ENCODE measurements at places on chromosomes 5 and 9.

DNA sequence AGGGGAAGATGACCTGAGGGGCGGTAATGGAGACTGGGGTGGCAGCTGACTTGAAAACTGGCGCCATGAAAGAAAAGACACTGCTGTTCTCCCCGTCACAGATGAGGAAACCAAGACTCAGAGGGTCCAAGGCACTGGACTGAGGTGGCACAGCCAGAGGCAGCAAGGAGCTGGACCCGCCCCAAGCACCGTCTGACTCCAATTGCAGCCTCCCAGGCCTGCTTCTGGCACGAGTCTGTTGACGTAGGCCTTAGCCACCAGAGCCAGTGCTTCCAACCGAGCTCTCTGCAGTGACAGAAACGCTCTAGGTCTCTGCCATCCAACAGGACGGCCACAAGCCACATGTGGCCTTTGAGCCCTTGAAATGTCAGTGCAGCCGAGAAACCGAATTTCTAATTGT lies 193.2 kb downstream of the OLFM1 start:
- no peak for DNase-seq

DNA sequence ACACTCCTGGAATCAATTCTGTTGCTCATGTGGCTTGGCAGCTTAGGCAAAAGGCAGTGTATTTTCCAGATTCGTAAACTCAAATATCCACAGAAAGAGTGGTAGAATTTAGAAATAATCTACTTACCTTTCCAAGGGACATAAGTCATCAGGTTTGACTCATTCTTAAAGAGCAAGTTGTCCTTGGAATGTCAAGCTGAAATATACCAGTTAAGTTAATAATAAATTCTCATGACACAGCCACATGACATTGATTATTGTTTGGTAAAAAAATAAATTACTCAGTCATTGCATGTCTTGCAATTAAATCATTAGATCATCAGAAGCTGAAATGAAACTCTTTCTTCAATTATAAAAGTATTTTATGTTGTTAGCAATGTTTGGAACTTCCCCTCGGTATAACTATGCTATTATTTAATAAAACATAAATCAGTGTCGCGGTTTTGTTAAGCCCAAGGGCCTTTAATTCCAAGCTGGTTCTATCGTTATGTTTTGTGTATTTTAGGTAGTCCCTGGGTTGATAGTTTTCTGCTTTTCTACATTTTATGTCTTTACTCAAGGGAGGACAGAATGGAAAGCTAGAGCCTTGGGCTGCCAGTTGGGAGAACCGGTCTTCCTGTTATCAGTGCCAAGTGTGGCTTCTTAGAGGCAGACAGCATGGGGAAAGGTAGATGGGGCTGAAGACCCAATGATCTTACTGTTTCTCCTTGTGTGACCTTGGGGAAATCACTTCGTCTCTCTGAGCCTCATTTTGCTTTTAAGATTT lies 79.3 kb upstream of the PRLR start:
- DNase-seq, result no peak

DNA sequence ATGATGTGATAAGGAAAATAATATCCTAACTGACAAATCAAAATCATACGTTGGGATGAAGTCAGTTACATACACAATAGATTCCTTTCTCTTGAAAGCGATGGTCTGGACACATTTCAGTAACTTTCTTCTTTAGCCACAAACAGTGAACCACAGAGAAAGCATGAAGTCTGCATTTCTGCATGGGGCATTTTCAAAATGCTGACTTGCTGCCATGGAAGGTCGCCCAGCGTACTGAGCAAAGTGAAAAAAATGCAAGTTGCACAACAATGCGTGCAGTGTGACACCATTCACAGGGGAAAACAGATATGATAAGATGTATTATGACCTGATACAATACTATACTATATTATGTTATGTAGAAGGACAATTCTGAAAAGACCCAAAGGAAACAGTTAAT lies 146.3 kb downstream of the SNX18 start:
- no peak for DNase-seq

DNA sequence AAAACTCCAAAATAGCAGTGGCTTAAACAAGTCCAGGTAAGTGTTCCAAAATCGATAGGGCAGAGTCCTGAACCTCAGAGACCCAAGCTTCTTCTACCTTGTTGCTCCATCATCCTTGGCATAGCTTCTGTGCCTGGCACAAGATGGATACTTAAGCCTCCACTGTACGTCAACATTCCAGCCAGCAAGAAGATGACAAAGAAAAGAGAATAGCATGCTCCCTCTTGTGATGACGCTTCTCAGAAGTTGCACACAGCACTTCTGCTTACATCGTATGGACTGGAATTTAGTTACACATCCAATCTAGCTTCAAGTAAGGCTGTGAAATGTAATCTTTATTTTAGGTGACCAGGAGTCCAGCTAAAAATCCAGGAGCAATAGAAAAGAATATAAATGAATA lies 227.4 kb downstream of the ESM1 start:
- no peak for DNase-seq

GRCh38 chr5:66897356-66897755 lies 299.2 kb downstream of the CD180 start:
- no peak for DNase-seq

- DNase-seq, result no peak
These were observed 411.3 kb upstream of the ARRDC3 start for GRCh38 chr5:91794455-91794854.

GRCh38 chr9:136437430-136437829 lies 2.2 kb downstream of the INPP5E start:
- no peak for DNase-seq

DNA sequence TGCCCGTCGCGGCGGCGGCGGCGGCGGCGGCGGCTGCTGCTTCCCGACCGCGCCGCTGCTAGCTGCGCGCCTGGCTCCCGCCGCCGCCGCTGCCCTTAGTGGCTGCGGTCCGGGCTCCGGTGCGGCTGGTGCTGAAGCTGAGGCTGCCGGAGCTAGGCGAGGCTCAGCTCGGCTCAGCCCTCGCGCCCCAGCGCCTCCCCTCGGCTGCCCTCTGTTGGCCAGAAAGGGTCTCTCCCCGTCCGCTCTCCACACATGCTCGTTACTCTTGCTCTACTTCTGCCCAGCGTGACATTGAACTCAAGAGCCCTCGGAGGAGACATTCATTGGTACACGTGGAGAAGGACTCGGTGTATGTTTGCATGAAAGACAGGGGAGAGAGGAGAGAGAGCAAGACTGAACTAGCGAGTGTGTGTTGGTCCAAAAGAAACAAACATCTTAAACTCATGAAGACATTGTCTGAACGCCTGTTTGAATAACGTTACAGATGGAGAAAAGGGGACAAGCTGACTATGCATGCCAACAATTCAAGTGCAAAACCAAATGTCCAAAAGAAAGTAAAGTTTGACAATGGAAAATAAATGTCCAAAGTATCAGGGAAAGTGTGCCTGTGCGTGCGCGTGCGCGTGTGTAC lies at the start of gene HCN1:
TSS of gene HCN1 (minus strand) at position 175 of the 631 bp plus-strand sequence.
- peak; percentile 94 for DNase-seq

DNA sequence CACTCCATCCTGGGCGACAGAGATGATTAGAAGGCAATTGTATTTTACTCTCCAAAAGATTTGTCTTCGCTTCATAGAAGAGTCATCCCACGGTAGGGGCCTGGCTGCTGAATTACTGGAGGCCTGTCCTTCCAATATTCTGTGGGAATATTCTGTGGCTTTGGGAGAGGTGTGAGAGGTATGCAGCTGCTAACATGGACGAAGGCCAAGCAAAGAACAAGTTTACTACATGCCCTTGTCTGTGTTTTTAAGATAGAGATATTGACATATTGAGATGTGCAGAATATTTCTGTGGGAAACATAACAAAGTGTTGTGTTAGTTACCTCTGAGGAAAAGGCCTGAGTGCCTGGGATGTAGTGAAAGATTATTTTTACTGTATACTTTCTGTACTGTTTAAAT lies 71.8 kb upstream of the SMIM15 start:
- DNase-seq, result no peak

GRCh38 chr9:79577969-79578723 lies 6.4 kb downstream of the TLE4 start:
- DNase-seq, result no peak

DNA sequence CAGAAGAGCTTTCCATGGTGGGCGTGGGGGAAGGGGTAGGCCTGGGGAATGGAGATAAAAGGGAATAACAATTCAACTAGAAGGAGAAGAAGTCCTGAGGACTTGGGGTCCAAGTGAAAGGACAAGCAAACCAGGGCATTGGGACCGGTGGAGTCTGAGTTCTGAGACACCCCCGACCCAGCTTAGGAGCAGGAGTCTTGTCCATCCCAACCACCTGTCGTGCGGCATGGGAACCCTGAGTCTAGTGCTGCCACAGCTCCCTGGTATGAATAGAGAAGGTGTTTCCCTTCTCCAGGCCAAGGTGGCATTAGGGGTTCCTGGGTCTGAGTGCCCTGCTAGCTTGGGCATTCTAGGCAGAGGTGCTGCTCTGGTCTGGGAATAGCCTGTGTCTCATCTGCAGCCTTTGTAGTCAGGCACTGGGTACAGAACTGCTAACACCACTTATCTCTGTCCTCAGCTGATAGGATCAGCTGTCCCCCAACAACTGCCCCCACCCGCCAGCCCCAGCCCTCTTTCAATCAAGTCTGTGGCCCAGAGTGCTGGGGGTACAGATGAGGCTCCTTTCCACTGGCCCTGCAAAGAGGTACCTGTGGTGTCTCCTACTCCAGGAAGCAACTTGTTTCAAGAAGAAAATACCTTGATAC lies 9.9 kb downstream of the HNRNPAB start:
- no peak for DNase-seq

- DNase-seq, result no peak
These were observed 36.3 kb downstream of the ADAMTS19 start for GRCh38 chr5:129496421-129496820.

- DNase-seq, result no peak
These were observed 7.3 kb downstream of the C9orf50 start for GRCh38 chr9:129613520-129614175.

GRCh38 chr9:80378669-80379293 lies 807.0 kb downstream of the TLE4 start:
- DNase-seq, result no peak

- no peak for DNase-seq
These were observed 155.9 kb upstream of the CCNG1 start for GRCh38 chr5:163281512-163281911.

DNA sequence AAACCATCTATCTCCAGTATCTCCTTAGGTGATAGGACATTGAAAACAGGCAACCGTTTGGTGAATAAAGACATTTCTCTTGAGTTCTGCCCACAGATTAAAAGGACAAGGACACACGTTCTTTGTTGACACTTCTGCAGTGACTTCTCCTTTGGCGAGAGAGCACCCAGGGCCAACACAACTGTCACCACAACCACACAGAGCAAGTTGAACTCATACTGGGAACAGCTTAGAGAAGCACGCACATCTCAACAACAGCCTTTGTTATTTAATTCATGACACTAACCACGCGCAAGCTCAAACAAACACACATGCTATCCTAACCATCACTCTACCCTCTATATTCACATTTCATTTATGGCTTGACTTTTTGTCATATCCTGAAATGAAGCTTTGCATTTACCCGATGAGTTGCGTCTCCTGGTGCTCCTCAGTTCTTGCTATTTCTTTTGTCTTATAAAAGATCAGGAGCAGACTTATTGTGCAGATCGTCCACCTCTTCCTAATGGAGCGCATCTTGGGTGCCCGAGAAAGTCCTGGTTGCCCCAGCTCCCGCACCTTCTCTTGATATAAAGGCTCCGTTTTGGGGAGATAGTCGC lies 543 bp downstream of the ST8SIA4 start:
- peak; percentile 60 for DNase-seq

DNA sequence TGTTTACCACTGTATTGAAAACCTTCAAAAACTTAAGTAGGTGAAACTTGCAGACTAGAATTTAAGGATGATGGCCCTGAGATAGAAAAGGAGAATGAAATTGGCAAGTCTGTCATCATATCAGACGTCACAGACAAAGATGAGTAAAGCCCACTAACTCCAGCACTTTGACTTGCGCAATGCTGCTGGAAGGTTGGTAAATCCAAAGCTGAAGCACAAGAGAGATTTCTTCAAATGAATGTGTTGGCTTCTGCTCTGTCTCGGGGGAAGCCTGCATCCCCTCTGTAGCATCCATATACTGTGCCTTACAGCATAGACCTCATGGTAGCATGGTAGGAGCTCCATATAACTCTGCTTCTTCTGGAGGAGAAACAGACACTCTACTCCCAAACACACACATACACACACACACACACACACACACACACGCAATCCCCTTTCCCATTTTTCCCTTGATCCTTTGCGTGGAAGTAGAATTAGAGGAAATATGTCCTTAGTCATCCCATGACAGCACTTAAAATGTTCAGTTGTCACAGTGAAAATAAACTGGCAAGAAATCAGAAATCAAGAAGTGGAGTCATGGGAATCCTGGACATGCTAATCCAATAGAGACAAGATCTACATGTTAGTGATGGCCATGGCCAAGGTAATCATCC lies 241.5 kb downstream of the NR3C1 start:
- DNase-seq, result no peak

- DNase-seq, result no peak
These were observed 363.4 kb downstream of the NPR3 start for GRCh38 chr5:33074548-33074947.

GRCh38 chr5:111901296-111901695 lies 144.3 kb upstream of the NREP start:
- DNase-seq, result no peak

- peak; percentile 80 for DNase-seq
These were observed 1.7 kb downstream of the ENDOG start for GRCh38 chr9:128819716-128820664.

GRCh38 chr9:35938474-35939356 lies 19.2 kb downstream of the OR2S2 start:
- DNase-seq, result no peak

GRCh38 chr5:4571248-4571948 lies 568.7 kb upstream of the ADAMTS16 start:
- DNase-seq, result no peak

- no peak for DNase-seq
These were observed 8.9 kb downstream of the ZBTB34 start for GRCh38 chr9:126869368-126869767.

- DNase-seq, result no peak
These were observed 284.5 kb downstream of the TMEM38B start for GRCh38 chr9:105978826-105979225.

GRCh38 chr5:8456846-8457186 lies 587.9 kb downstream of the MTRR start:
- no peak for DNase-seq

- no peak for DNase-seq
These were observed 106.1 kb upstream of the ALDH1B1 start for GRCh38 chr9:38286357-38286756.

- DNase-seq, result no peak
These were observed 212.0 kb downstream of the DMRT2 start for GRCh38 chr9:1261879-1262766.

- DNase-seq, result no peak
These were observed 178.5 kb upstream of the CDH18 start for GRCh38 chr5:20166456-20166855.

DNA sequence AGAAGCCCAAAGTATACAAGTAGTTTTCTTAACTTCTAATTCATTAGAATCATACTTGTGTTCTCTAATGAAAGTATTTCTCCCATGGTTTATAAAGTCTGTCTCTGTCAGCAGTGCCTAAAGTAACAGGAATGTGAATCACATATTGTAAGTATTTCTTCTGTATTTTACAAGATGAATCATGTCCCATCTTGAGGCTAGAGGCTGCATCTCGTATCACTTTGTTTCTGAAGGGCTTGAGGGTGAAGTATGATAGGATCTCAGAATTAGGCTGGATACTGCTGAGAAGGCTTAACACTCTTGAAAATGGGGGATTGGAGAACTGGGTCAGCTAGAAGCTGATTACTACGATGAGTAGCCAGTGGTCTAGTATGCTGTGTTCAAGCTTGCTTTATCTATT lies 242.2 kb upstream of the ACTBL2 start:
- DNase-seq, result no peak

GRCh38 chr5:176921714-176922113 lies 22.6 kb upstream of the HK3 start:
- DNase-seq, result no peak

GRCh38 chr5:107621089-107621488 lies 49.6 kb downstream of the EFNA5 start:
- DNase-seq, result no peak
